CD4-positive, alpha-beta T cell treated with Interleukin-12 subunit alpha and Interleukin-12 subunit beta, for 1 hour (primary cell): ENCODE measurements at places on chromosomes 16 and 17.

- peak; percentile 16 for DNase-seq
Observed at GRCh38 chr17:18025241-18025944, 13.6 kb downstream of the ATPAF2 start.

GRCh38 chr17:79082311-79083190, 7.9 kb downstream of the ENGASE start:
- peak; percentile 62 for DNase-seq

DNA sequence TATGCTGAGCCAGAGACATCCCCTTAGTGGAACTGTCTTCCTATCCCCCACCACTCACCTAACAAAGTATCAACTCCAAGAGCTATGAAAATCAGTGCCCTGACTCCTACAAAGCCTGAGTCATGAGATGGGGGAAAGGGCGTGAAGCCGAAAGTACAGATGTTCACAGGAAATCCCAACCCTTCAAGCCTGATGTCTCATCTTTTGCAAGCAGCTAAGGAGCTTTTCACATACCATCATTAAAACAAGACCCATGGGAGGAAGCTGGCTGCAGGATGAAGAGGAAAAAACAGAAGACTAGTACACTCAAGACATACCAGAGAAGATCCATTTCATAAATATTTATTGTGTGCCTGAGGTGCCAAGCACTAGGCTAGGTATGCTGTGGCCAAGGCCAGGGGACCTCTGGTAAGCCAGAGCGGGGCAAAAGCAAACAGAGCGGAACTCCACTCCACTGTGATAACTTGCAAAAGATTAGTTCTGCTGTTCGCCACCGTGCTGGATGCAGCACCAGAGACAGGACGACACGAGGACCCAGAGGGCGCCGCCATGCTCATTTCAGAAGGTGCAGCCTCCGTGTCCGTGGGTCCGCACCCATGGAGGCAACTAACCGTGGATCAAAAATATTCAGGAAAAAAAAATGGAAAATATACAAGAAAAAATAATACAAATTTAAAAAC, 4.5 kb upstream of the MNT start:
- no peak for DNase-seq

- DNase-seq, result no peak
Observed at GRCh38 chr16:63415014-63415413, 1378.8 kb upstream of the CDH8 start.

DNA sequence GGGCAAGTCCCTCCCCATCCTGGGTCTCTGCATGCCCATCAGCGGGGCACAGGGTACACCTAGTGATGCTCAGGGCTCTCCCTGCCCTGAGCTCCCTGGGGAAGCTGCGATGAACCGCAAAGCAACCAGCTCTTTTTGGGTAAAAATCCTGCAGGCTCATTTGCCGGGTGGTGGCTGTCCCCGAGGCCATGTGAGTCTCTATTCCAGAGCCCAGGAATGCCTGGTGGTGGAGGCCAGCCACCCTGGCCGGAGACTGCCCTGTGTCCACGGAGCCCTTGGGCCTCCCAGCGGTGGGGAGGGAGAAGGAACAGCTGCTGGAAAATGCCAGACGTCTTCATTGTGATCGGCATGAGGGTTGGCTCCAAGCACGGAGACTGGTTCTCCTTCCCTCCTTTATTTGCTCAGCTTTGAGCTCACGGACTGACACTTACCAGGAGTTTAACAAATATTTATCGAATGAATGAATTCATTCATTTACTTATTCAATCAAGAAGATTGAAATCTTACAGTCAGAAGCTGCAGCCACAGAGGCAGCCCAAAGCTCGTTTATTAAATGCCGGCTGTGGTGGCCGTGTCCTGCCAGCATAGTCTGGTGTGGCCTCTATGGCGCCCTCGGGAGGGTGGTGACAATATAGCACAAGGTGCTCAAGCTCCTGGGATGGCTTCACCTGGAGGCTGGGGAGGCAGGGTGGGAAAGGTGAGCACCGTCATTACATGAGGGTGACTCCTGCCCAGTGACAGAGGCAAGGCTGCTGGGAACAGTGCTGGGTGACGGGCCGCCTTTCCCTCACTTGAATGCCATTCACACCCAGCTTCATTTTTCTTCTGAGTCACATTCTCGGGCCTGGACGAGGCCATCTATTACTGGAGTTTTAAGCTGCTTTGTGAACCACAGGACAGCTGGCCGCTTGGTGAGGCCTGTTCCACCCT, 31.1 kb upstream of the JPH3 start:
- DNase-seq, result no peak

- no peak for DNase-seq
Observed at GRCh38 chr16:72241008-72241407, 69.1 kb upstream of the PMFBP1 start.

DNA sequence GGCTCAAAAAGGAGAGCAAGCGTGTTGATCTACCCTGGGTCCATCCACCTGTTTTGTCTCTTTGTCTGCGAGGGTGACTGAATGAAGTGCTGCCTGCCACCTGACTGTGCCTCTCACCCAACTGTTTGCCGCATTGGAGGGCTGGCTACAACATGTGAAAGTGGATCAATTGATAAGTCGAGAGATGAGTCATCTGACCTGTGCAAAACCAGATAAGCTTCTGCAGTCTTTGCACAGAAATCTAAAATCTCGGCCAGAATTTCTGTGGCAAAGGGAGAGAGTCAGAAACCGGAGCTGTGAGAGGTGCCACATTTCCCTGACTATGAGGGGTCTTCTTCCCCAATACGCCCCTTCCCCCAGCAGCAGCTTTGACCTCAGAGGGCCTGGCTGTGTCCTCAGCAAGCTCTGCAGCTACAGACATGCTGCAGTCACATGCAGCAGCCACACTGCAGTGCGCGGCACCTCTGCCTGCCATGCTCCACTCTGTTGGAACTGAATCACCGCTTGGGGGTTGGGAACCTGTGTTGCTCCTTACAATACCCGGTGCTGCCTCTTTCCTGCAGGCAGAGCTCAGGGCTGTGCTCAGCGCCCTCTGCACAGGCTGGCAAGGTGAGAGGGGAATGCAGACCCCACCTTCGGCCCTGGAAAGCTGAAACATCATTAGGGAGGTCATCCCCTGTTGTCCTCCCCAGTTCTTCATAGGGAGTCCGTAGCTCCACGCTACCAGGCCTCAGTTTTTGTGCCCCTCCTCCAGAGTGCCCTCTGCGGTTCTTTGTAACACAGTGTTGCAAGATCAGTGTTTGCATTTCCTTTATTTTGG, 16.2 kb upstream of the HAS3 start:
- DNase-seq, result no peak

GRCh38 chr16:62021161-62021581, 15.1 kb downstream of the CDH8 start:
- DNase-seq, result no peak

DNA sequence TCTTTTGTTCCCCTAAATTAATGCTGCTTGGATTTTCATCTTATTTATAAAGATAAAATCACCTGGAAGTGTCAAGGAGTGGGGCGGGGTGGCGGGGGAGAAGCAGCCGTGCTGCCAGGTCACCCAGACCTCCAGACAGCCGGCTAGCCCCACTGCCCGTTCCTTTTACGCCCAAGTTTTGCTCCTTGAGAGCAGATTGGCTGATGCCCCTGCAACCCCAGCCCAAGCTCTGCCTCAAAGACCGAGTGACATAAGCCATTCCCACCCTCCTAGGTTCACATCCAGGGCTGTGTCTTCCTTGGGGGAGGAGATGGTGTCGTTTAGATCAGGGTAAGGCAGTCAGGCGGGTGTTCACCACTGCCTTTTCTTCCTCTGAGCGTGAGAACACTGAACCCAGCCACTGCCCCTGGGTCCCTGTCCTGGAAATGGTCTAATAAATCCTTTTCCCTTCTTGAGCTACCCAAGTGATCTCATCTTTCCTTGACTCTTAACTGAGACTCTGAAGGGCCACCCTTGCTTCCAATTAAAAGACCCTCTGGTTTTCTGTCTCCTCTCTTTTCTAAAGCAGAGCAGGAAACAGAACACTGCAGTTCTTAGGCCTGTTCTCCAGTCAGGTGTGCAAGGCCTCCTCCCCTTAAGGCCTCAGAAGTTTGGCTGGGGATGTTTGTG, 5.7 kb downstream of the PDF start:
- DNase-seq, result no peak

DNA sequence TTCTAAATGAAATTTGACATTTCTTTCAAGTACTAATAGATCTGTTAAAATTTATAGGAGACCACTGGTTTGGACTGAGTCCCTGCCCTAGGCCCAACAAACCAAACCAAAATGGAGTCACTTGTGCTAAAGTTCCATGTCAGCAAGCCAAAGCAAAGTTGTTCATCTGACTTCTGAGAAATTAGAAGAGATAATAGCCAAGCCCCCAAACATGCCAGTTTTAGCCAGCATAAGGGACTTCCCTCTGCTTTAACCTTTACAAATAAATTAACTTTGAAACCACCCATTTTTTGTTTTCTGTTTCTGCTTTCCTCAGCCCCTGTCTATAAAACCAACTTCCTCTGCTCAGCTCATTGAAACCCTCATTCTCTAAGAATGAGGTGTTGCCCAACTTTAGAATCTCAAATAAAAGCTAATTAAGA, 18.9 kb downstream of the CDR2 start:
- DNase-seq, result peak; percentile 38

GRCh38 chr17:60729854-60730253, 52.2 kb downstream of the BCAS3 start:
- no peak for DNase-seq

DNA sequence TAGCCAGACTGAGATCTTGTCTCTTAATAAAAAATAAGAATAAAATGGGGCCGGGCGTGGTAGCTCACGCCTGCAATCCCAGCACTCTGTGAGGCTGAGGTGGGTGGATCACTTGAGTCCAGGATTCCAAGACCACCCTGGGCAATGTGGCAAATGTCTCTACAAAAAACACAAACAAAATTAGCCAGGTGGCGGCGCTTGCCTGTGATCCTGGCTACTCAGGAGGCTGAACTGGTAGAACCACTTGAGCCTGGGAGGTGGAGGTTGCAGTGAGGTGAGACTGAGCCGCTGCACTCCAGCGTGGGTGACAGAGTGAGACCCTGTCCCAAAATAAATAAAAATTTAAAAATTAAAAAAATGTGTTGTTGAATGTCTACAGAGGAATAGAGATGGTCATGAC, 2.9 kb upstream of the DEF8 start:
- no peak for DNase-seq

DNA sequence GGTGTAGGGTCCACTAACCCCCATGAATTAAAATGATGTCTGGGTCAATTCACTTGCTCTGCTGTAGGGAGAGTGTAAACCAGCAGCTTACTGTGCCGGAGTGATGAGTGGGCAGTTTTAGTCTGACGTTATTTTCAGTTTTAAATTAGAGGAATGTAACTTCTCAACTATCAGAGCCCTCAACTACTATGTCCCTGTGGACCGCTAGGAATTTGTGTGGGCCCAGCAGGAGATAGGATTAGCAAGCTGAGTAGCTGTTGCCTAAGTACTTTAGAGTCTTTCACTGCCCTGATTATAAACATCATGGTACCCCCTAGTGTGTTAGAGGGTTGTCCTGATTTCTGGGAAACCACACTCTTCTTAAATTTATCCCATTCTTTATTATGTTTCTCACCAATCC, 11.4 kb downstream of the MARVELD3 start:
- no peak for DNase-seq

DNA sequence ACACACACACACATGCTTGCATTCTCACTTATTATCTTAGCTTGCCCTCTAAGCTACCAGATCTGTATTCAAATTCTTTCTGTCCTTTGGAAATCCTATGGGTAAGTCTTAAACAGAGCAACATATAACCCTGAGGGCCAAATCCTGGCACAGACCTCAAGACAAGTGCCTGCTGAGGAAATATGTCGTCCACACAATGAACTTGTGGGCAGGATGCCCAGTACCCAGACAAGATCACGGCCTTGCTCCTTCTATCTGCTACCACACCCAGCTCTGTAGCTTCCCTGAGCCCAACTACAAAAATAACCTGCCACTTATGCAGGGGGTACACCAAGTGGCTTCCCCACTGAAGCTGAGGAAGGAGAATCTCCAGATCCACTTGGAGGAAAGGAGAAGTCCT, 37.3 kb upstream of the FA2H start:
- DNase-seq, result no peak

DNA sequence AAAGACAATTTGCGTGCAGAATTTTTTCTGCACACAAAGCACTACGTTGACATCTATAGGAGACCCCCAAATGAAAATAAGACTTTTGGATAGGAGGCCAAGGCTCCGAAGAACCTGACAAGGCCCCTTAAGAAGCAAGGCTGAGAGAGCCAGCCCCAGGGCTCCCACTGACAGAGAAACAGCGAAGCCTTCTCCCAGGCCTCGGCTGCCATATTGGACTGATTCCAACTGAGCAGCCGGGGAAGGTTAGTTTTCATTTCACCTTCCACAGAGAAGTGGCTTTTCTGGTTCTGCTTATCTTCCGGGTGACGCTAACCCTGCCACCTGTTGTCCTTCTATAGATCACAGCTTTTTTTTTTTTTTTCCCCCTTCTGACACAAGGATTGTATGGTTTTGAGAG, 356.7 kb downstream of the SOX9 start:
- DNase-seq, result no peak

GRCh38 chr16:87789437-87790291, 23.9 kb upstream of the KLHDC4 start:
- DNase-seq, result no peak

- no peak for DNase-seq
Observed at GRCh38 chr17:57372156-57372555, 115.8 kb downstream of the MSI2 start.

GRCh38 chr16:64362193-64362592, 759.7 kb downstream of the CDH11 start:
- no peak for DNase-seq

- no peak for DNase-seq
Observed at GRCh38 chr17:43169561-43170139, 1.4 kb upstream of the NBR1 start.

GRCh38 chr17:77425791-77426641, 285.2 kb downstream of the SEC14L1 start:
- DNase-seq, result no peak

DNA sequence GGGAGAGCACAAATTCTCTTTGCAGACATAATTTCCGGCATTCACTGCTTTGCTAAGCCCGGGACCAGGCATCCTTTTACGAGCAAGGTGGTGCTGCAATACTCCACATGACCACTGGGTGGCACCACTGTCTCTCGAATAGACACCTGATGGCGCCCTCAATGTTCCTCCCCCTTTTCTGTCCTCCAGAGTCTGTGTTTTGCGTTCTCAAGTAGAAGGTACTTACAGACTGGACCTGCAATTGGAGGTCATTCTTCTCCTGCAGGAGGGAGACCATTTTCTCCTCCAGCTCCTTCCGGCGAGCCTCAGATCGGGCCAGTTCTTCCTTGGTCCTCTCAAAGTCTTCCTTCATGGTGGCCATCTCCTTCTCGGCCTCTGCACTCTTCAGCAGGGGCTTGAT, 45.2 kb downstream of the MYH13 start:
- DNase-seq, result peak; percentile 47

DNA sequence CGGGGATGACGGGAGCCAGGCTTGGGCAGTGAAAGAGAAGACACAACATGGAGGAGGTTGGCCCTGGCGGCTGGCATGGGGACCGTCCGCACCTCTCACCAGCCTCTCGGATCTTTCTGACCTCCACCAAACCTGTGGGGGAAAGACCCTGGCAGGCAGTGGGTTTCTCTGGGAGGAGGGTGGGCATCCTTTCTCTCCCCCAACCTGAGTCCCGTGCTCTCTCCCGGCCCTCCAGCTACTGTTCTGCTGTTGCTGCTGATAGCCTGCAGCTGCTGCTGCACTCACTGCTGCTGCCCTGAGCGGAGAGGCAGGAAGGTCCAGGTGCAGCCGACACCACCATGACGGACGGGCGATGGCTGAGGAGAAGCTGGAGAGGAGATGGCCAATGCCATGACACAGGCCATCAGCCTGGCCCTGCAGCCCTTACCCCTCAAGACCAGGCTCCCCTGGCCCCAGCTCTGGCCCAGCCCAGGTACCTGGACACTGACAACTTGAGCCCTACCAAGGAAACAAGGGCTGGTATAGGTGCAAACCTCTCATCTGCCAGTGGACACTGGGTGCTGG, 7.4 kb downstream of the SMIM5 start:
- DNase-seq, result no peak

- no peak for DNase-seq
Observed at GRCh38 chr16:69471121-69471520, 46.7 kb downstream of the CYB5B start.
